Progenitor cell of endocrine pancreas (in vitro differentiated cells): ENCODE measurements at places on chromosomes 4 and X.

DNA sequence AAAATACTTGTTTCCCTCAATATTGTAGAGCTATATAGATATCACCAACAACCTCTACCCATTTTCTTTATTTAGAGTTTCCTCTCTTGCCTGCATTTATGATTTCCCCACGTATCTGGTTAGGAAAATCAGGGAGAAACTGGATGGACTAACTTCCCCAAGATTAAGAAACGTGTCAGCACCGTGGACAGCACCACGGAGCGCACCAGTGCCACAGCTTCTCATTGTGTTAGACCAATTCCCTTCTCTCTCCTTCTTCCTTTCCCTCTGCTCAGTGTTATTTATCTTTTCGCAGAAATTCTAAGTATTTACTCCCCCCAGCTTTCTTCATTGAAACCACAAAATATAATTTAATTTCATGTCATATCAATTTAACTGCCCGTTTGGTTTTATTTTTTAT lies 568.6 kb upstream of the BOD1L1 start:
- peak; percentile 63 for DNase-seq

DNA sequence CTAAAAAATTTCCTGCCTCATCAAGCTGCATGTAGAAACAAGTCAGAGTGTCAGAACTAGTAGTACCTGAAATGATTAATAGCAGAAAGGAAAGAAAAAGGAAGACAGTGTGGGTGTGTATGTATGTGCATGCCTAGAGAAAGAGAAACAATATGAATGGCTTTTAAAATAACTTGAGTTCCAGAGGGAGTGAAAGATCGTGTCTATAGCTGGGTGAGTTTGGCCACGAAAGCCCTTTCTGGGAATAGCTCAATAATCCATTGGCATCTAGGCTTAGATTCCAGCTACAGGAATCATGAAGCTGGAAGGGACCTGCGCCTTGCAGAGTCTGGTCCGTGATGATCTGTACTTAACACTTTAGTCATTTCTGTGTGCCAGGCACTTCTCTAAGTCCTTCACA lies 195.6 kb downstream of the RAPGEF2 start:
- DNase-seq, result no peak

DNA sequence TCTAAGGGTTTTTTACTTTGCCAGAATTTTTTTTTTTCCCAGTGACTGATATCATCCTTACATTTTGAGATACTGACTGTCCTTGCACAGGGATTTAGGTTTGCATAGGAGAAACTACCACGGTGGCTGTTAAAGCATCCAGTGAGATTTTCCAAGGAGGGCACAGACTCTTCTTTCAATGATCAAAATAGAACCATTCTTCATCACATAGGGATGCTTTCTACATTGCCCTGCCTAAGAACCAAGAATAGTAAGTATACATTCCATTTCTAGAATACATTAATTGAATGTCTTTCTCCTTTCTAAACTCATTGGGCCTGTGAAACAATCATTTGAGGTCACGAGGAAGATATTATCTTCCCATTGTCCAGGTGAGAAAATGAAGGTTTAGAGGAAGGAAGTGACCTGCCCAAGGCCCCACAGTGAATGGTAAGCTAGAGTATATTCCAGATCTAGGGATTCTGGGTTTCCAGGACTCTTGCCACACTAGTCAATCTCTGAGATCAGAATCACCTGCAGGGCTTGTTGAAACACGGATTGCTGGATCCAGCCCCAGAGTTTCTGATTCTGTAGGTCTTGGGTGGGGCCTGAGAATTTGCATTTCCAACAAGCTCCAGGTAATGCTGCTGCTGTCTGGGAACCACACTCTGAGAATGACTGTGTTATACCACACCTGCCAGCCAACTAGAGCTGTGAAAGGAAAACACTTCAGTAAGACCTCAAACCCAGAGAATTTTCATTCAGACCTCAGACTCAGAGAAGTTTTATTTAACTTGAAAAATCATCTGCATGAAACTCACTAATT lies 17.7 kb upstream of the TMEM154 start:
- DNase-seq, result no peak

DNA sequence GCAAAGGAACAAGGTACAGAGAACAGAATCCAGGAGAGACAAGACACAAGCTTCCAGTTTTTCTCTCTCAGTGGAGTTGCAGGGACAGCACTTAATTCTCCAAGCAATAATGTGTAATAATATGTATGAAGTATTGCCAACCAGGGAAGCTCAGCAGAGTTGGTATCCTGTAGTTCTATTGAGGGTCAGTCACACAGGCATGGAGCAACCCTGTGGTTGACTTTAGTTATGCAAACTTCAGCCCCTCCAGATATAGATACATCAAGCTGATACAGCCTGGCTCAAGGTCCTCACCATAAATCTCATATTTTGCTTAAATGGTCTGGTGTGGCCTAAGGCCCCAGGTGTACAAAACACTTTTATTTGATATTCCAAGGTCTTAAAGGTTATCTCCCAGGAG lies 248.6 kb upstream of the EPHA5 start:
- DNase-seq, result no peak

DNA sequence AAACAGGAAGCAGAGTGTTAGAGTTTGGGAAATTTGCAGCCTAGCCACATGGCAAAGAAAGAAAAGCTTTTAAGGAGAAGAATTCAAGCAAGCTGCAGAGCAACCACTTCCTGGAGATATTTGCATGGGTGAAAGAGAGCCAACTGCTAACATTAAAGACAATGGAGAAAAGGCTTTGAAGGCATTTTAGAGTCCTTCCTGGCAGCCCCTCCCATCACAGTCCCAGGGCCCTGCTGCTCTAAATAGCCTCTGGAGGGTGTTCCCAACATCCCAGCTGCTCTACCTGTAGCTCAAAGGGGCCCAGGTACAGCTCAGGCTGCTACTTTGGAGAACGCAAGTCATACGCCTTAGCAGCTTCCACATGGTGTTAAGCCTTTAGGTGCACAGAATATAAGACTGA lies 235.9 kb upstream of the FMR1 start:
- DNase-seq, result no peak

DNA sequence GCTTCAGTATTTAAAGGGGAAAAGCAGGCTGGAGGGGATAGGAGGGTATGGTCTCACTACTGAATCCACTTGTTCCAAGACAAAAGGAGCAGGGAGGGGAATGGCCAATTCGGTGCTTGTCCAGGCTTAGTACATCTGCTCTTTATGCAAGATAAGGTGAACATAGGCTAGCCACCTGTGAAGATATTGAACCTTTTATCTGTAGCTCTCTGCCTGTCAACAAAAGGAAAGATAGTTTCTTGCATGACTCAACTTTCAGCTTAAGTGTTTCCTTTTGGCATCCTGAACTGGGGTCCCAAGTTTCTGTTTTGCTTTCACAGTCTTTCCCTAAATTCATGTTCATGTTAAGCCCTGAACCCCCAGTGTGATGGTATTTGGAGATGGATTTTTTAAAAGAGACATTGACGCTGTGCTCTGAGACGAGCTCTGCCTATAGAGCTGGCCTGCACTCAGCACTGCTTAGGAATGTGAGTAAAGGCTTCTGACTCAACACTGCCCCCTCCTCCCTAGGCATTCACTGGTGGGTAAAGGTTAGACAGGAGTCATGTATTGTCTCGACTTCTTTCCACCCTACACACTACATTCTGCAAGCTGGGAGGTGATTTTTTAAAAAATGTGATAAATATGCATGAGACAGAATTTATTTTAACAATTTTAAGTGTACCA lies 28.2 kb downstream of the FAM149A start:
- DNase-seq, result no peak

DNA sequence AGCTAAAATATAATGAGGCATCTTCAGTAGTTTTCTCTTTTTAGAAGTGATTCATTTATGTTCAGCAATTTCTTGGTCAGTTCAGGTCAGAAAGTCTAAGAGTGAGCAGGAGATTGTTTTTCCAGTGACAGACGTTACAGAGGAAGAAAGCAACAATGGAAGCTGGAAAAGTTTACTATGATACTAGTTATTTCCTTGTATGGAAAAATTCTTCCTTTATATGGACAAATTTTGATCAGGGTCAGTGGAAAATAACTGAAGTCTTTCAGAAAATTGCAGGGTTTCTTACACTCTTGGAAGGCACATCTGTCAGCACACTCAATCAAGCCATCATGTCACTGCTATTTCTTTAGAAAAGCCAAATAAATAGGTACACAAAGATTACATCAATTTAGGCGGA lies 1120.7 kb downstream of the FAT4 start:
- DNase-seq, result no peak

GRCh38 chr4:122762966-122763716 lies 30.6 kb downstream of the BBS12 start:
- DNase-seq, result no peak

GRCh38 chrX:37867536-37868153 lies 20.3 kb upstream of the DYNLT3 start:
- DNase-seq, result no peak

- no peak for DNase-seq
These were observed 29.5 kb downstream of the ASMTL start for GRCh38 chrX:1423215-1423614.

DNA sequence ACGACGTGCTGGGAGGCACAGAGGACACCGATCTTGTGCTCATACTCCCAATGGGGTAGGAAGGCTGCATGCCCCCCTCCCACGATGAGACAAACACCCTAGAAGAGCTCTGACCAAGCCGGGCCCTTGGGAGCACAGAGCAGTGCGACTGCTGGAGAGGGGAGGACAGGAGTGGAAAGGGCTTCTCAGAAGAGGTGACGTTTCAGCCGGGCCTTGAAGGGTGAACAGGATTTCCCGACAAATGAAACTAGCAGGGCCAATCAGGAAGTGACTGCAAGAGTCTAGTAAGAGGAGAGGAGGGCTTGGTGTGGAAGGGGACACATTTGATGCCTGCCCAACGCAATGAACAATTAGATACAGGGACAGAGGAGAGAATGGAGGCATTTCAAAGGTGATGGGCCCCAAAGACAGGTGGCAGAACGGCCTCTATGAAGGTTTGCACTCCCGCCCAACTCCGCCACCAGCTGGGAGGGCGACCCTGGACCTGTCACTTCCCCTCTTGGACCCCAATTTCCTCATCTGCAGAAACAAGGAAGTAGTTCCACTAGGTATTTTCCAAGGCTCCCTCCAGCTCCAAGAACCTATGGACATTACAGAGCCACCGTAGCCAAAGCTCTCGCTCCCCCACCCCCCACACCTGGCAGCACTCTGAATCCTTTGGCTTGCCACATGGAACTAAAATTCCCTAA lies 3.9 kb downstream of the HCFC1 start:
- DNase-seq, result no peak
